Activated CD4-positive, alpha-beta T cell treated with anti-CD3 and anti-CD28 coated beads for 1 hour (primary cell): ENCODE measurements at places on chromosomes 2 and 18.

GRCh38 chr2:152500772-152501171, 165.8 kb downstream of the FMNL2 start:
- DNase-seq: no peak

DNA sequence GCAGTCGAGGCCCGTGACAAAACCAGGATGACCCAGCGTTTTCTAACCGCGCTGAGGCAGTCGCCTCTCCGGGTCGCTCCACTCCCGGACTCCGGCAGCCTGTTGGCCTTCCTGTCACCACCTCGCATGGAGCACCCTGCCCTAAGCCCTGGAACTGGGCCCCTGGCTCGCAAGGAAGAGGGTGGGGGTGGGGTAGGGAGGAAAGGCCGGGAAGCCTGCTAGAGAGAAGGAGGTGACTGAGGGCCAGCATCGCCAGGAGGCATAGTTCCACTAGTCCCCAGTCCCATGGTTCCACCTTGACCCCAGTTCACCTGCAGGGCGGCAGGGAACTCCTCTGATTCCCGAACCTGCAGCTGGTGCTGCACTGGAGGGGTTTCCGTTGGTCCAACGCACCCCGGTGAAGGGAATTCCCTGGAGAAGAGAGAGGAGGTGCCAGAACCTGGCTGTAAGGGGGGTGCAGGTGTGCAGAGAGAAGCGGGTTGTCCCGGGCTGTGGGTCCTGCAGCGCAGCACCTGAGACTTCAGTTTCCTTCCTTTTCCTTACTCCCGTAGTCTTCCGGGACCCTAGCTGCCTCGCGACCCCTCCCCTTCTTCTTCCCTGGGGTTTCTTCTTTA, 11.8 kb upstream of the EN1 start:
- no peak for DNase-seq

GRCh38 chr18:58828399-58829121, 36.1 kb upstream of the ZNF532 start:
- DNase-seq: no peak

- DNase-seq: no peak
Observed at GRCh38 chr2:56770490-56770889, 586.7 kb downstream of the CCDC85A start.

DNA sequence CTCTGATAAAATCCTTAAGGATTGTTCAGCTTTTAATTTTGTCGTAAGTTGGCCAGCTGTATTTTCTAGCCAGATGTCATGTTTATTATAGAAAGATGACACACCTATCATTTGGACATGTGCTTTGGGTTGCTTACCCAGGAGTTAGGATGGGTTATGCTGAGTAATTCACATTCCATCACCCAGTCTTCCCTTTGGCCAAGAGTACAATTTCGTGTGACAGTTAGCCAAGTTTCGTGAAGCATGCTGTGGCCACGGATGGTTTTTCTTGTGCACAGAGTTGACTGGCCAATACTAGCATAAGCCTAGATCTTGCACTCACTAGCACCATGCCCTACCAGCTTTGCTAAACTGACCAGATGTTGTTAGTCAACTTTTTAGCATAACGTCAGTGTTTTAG, 5.8 kb downstream of the MAPRE3 start:
- no peak for DNase-seq

GRCh38 chr2:168992591-168993349, 38.4 kb downstream of the ABCB11 start:
- DNase-seq: no peak

DNA sequence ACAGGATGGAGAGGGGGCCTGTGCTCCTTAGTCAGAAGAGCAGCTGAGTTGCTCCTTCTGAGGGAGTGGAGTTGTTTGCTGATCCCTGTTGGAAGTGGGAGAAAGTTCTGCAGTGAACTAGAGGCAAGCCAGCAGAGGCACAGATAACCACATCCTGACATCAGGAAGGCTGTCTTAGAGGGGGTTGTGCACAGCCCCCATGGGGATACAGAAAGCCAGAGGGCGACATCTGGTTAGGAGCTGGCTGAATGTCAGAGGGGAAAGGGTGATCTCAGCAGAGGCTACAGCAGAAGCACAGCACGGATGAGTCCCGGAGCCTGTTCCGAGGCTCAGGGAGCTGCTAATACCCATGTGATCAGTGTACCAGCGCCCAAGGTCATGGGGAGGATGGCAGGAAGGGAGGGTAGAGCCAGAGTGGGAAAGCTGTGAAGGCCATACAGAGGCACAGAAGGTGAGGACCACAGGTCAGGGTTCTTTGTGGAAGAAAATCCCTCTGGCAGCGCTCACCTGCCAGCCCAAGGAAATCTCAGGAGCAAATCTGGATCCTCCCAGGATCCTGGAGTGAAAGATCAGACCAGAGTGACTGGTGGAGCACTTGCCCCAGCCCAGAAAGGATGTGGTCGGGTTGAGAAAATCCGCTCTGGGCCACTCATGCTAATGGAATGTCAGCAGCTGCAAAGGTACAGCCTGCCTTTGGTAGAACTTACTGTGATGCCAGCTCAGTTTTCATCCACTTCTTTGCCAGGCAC, 111.8 kb downstream of the STPG4 start:
- DNase-seq: no peak

DNA sequence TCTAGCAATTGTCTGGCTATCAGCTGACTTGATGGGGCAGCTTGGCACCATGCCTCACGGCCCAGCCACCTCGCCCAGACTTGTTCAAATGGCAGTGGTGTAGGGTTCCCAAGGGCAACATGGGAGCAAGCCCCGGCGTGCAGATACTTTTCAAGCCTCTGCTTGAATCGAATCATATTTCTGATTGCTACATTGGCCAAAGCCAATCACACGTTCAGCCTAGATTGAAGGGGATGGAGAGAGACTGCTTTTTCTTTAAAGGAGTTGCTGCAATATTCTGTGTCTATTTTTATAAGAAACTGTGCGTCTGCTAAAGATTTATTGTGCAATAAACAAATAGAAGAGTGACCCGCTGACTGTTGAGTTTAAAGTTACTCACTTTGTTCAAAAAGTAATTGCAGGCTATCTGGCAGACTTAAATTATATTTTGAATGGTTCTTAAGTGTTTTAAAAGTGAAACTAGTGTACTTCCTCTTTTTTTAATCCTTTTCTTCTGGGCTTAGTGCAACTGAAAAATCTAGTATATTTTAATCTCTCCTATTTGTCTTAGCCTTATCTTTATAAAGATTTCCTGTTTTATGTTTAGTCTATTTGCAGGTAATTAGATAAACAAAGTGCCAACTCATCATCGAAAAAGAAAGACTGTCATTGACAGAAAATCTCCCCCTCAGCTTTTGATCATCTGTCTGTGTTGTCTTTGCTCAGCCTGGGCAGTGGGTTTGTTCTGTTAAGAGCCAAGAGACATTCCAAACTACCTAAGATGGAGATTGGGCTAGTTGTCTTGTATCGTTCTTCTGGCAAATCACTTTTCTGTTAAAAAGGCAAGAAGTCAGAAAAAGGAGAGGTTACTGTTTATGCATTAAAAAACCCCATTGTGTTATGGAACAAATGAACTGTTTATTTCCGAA, 156.1 kb downstream of the TPGS2 start:
- DNase-seq: no peak

DNA sequence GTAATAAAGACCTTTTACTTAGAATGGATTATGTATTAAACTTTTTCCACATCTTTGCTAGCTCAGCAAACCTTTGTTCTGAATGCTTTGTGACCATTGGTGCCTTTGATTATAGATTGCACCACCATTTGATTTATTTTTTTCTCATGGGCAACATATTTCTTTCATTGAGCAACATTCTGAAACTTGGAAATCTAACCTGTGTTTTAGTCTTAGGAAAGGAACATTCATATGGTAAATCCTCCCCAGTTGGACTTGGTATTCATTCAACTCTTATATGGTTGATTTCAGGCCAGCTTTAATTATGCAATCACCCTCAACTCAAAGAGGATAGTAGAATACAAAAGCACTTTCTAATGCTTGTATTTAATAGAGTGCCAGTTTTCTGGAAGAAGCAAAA, 1077.9 kb upstream of the ZEB2 start:
- no peak for DNase-seq
